ENCODE measurements at places on chromosomes 2 and 18.
A peak's percentile ranks its signal among the peaks of the same experiment; 100 is the strongest.

- no peak for DNase-seq
These were observed 245.4 kb downstream of the NAPG start for GRCh38 chr18:10771053-10771709.

DNA sequence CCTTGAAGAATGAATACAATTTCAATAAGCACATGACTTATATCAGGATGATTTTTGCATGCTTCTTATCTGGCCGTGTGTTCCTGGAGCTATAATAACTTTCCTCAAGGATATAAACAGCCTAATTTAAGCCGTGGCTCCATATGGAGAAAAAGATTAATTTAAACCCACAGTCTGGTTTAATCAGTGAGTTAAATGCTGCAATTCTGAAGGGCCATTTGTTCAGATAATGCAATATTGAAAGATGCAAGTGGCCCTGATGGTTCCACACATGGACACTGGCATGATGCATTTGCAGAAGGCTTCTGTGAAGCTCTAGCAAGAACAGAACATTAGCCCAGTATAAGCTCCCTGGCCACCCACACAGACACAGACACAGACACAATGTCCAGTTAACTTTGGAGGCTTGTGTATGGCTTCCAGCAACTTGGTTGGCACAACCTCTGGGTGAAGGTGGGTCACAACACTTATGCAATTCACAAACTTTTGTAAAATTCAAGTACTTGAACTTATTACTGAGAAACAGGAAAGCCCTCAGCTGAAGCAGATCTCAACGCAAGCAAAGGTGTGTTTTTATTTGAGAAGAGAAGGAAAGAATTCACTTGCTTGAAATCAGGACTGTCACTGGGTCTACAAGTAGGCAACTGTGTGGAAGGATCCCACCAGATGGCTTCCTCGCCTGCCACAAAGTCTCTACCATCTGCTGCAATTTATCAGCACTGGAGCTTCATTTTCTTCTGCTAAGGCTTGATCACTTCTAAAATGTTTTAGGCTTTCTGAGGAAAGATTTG is 63.3 kb downstream of the MDH1 start:
- DNase-seq: no peak

DNA sequence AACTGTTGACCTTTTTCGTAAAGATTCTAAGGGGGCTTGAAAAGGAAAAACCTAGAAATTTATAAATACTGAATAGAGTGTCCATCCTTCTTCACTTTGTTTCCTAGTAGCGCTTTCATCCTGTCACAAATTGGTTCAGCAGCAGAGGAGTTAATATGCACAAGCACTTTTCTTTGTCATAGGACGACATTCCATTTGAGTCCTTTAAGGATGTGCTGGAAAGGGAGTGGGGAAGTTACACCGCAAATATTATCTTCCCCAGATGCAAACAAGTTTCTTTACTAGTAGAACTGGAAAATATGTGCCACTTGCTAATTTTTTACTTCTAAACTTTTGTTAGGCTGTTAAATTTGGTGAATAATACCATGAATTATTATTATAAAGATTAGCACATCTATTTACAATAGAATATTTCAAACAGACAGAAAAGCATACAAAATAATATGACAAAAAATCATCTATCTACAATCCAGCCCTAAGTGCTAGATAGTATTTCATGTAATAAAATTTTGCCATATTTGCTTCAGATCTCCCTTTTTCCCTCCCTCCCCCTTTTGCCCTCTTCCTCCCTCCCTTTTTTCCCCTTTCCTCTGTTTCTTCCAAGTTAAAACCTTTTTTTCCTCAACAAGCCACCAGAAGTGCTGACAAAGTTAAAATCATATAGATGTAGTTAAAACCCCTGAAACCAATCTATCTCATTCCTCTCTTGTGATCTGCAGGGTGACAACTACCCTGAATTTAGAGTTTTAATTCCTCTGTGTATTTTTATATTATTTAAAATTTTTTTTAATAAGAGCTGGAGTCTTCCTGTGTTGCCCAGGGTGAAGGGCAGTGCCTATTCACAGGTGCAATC is 50.5 kb upstream of the MAP4K3 start:
- no peak for DNase-seq

DNA sequence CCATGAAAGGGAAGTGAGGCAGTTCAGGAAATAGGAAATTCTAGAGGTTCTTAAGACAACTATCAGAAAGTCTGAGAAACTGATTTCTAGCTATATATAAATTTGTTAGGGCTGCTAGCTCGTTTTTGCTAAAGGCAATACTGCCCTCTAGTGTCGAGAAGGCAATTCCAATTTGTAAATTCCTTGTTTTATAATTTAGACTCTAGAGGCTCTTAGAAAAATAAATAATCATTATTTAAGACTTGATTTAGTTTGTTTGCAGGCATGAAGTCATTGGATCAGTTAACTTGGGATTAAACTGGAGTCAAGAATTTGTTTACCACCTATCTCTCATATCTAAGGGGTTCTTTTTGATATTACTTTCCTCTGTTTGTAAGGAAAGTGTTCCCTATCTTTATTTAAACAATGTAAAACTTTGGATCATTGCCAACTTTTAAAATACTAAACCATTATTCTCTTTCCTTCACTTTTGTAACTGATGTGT is 66.2 kb downstream of the ACVR2A start:
- DNase-seq: peak; percentile 19

- DNase-seq: no peak
These were observed 5.5 kb upstream of the SFT2D3 start for GRCh38 chr2:127695491-127696472.

GRCh38 chr2:241865957-241866789 is 3.4 kb upstream of the RTP5 start:
- no peak for DNase-seq

GRCh38 chr2:16485251-16485650 is 180.4 kb downstream of the CYRIA start:
- no peak for DNase-seq

DNA sequence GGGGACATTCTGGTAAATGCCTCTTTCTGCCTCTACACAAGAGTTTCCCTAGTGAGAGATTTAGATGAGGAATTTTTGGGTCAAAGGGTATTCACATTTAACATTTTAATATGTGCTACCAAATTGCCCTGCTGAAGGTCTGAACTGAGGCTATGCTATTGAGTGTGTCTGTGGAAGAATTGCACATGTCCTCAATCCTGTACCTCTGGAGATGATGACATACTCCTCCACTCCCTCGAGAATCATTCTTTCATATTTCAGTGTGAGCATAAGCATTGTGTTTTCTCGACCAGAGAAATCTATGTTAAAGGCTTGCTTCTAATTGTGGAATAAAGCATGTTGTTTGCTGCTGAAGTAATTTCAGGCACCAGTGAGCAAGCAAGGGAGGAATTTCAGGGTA is 110.5 kb downstream of the TSN start:
- DNase-seq: no peak

- no peak for DNase-seq
These were observed 402.0 kb upstream of the LRRTM1 start for GRCh38 chr2:80706541-80706940.

- no peak for DNase-seq
These were observed 33.4 kb downstream of the MYCN start for GRCh38 chr2:15973481-15974401.

DNA sequence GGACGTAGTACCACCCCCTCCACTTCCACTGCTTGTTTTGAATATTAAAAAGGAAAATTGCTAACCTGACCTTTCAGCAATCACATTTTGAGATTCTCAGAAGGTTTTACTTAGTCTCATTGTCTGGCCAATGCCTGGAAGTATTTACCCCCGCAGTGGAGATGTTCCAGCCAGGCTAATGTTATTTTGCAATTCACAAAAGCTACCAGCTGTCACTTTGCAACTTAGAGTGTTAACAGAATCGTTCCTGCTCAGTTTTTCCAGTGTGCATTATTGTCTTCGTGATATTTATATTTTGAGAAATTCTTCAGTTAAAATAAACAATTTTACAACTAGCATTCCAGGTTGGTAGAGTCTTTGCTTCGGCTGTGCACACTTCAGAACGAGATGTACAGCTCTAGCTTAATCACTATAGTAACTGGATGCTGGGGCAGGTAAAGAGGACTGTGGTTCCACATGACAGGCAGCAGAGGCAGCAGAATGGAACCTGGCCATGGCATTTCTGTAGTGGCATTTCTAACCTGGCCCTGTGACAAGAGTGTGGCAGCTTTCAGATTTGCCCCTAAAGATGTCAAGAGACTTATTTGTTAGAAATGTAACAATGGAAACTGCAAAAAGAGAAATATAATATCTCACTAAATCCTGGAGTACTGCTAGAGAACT is 85.1 kb downstream of the DTNA start:
- DNase-seq: no peak

DNA sequence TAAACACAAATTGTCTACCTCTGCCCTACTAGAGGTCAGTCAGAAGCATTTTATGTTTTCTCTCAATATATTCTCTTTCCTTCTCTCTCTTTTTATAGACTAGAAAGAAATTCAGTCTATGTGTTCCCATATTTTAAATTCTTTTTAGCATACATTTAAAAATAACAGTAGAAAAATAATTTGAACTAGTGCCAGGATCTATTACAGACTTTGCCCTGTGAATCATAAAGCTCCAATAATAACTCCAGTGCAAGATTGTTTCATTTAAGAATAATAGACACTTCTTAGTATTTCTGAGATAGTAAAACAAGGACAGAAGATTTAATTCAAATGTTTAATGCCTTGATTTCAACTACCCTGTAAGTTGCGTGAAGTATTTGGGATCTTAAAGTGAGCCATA is 60.1 kb downstream of the ITGB6 start:
- DNase-seq: no peak

DNA sequence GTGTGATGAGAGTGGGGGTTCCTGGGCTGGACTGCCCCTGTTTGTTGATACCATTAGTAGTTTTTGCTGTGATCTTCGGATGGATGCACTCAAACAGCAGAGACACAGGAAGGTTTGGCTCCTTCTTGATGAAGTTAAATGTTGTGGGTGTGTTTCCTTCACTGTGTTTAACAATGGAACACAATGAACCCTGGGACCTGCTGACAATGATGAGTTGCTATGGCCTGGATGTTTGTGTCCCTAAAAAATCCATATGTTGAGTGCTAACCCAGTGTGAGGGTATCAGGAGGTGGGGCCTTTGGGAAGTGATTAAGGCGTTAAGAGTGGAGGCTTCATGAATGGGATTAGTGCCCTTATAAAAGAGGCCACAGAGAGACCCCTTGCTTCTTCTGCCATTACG is 237.4 kb upstream of the HS6ST1 start:
- DNase-seq: no peak

- peak; percentile 68 for DNase-seq
These were observed 5.2 kb downstream of the TTC39C start for GRCh38 chr18:24019641-24020331.

GRCh38 chr2:31442376-31442775 is 27.8 kb upstream of the XDH start:
- DNase-seq: no peak

DNA sequence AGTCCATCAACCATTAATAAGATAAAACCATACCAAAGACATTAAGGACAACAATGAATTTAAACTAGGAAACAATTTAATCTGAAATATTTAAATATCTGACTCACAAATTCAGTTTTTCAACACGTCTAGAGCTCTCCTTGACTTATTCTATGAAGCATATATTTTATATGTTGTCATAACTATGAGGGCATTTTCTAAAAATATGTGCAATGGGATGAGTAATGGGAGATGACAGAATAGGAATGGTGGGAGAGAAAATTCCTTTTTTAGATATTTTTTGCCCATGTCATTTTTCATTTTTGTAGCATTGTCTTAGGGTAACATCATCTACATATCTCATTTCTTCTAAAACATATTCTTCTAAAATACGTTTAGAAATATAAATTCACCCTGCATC is 79.2 kb upstream of the CDH2 start:
- DNase-seq: no peak

DNA sequence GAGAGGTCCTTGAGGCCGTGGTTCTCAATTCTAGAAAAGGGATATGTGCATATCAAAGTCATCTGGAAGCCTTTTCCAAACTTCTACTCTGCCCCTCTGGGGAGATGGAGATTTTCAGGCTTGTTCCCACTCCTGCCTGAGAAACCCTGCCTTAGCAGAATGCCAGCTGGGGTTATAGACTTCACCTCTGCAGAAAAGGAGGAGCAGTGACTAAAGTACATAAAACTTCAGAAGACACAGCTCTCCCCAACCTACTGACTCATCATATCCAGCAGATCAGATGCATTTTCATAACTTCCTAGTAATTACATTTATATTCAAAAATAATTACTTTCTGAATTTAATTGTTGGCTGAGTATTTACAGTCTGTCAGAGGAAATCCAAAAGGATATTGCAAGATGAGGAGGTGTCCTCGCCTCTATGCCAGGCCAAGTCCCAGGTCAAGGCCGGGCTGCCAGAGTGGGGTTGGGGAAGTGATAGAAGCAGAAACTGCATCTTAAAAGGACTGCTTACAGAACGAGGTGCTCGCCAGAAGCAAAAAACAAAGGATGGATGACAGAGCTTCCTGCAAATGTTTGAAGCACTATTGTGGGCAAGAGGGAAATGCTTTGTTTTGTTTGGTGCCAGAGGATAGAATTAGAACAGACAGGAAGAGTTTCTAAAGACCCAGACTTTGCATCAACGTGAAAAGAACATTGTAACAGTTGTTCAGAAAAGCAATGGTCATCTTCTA is 75.6 kb upstream of the APCDD1 start:
- DNase-seq: no peak

GRCh38 chr2:102662833-102663232 is 43.5 kb downstream of the SLC9A2 start:
- no peak for DNase-seq

DNA sequence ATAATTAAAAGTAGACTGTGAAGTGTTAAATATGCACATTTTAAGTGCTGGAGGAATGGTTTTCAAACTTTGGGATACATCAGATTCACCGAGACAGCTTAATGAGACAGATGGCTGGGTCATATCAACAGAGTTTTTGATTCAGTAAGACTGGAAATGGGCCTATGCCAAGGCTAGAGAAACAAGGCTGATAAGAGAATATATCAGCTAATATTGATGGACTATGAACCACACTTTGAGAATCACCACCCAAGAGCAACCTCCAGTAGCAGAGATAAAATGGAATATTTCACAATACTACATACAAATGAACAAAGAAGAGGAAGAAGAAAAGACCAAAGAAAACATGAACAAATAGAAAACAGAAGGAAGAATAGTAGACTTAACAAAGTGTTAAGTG is 450.2 kb upstream of the KLHL29 start:
- DNase-seq: no peak

GRCh38 chr2:85063981-85064599 is 69.1 kb upstream of the TCF7L1 start:
- DNase-seq: no peak

DNA sequence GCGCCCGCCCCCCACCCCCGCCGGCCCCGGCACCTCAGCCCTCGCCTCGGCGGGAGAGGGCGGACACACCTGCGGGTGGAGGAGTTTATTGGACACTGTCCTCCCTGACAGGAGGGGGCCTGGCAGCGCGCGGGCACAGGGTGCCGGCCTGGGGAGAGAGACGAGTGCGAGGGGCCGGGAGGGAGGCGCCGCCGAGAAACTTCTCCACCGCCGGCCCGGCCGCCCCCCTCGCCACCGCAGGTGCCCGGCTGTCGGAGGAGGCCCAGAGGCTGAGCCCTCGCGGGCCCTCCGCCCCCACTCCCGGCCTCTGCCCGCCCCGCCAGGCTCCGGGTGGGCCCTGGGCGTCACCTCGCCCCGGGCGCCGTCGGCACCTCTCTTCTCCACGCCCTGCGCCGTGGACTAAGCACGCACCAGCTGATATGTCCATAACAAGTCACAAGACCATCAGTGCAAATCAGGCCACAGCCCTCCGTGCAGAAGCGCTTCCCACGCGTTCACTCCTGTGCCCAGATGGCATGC is 311.3 kb downstream of the CELF4 start:
- no peak for DNase-seq

GRCh38 chr18:23068570-23069310 is 66.5 kb upstream of the CABLES1 start:
- DNase-seq: no peak

GRCh38 chr2:9434489-9434888 is 11.0 kb downstream of the CPSF3 start:
- no peak for DNase-seq

Measured in activated CD4-positive, alpha-beta T cell treated with anti-CD3 and anti-CD28 coated beads for 4 hours (primary cell).